Activated T-helper 2 cell treated with anti-CD3 and anti-CD28 coated beads, Interferon-gamma antibody, Interleukin-2, Interleukin-4, amounts not matched to agents 10 μg/mL and 5 μg/mL and 100 μg/mL, durations not matched to agents 14 hours and 24 hours and 36 hours (primary cell): ENCODE measurements at places on chromosomes 7 and 10. TPM values are rescaled to one million over a fixed set of nuclear protein-coding genes. Genes with fewer than 3 reads are reported as not detected.

DNA sequence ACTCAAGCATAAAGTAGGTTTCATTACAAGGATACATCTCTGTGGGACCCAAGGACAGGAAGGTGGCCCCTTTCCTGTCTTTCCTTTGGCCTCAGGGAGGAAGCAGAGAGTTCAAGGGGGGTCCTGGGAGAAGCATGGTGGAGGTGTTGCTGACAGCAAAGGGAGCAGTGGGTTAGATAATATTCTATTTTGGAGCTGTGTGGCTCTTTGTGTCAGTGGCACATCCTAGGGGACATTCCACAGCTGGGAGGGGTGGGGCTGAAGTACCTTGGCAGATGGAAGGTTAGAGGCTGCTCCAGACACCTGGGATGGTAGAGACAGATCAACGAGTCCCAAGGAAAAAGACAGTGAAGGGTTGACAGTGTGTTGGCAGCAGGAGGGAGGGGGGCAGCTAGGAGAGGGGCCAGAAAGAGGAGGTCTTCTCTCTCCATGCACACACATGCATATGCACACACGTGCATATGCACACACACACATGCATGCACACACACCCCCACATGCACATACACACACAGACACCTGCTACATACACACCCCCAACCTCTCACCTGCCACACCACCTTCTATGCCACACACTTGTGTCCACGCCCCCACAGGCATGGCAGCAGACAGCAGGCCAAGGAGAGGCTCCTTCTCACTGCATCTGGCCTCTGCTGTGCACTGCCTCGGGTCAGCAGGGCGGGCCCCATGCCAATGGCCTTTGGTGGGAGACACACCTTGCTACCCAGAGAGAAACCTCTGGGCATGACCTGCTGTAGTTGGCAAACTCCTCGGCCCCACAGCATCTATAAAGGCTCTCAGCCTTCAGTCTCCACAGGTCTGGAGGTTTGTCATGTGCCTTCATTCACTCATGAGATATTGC lies 5.6 kb upstream of the POLD2 start:
- no peak overlapping the region for H3K27ac ChIP-seq
- H3K36me3 ChIP-seq: no peaks in the 10 kb centered on the region
- peaks cover 15% of the 10 kb centered on the region for H3K27me3 ChIP-seq
- H3K4me1 ChIP-seq: peaks cover 5% of the 10 kb centered on the region

DNA sequence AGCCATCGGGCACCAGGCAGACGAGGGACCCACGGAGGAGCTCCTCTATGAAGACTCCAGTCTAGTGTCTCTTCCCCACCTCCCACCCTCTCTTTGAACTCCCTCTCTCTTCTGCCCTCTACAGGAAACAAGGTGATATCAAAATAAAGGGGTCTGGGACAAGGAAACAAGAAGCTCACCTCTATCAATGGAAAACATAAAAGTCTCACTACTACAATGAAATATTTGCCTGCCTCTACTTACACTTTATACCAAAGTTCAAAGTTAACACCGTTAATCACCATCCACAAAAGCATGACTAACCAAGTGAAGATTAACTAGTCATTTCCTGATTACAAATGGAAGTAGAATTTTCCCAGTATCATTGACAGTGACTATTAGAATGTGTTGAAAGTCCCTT lies 82.2 kb downstream of the PARD3 start:
- no peak overlapping the region for H3K27ac ChIP-seq
- peaks cover 3% of the 10 kb centered on the region for H3K27me3 ChIP-seq
- no peak for DNase-seq
- H3K36me3 ChIP-seq: no peaks in the 10 kb centered on the region
- no peak overlapping the region for H3K4me3 ChIP-seq
- H3K4me1 ChIP-seq: no peaks in the 10 kb centered on the region

GRCh38 chr7:106190589-106191330 lies 78.6 kb upstream of the SYPL1 start:
- H3K36me3 ChIP-seq: no peaks in the 10 kb centered on the region
- DNase-seq: no peak
- no peak overlapping the region for H3K27ac ChIP-seq
- H3K27me3 ChIP-seq: peaks cover 38% of the 10 kb centered on the region
- no peaks in the 10 kb centered on the region for H3K4me1 ChIP-seq

GRCh38 chr7:134587750-134588149 lies 38.8 kb downstream of the AKR1B15 start:
- H3K27ac ChIP-seq: no peak overlapping the region
- no peak overlapping the region for H3K4me3 ChIP-seq
- H3K36me3 ChIP-seq: no peaks in the 10 kb centered on the region
- no peaks in the 10 kb centered on the region for H3K4me1 ChIP-seq

DNA sequence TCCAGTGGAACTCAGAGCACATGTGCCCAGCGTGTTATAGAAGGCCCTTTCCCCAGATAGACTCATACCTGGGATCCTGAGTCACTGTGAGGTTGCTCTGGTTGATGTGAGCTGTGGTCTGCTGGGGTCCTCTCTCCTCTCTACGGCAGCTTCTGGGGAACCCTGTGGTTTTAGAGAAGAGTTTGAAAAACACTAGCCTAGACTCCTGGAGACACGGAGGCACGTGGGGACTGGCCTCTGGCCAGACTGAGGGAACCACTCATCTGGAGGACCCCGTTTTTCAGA lies 10.3 kb downstream of the ZNF775 start:
- H3K36me3 ChIP-seq: peaks cover 24% of the 10 kb centered on the region
- H3K27me3 ChIP-seq: no peaks in the 10 kb centered on the region
- DNase-seq: no peak

DNA sequence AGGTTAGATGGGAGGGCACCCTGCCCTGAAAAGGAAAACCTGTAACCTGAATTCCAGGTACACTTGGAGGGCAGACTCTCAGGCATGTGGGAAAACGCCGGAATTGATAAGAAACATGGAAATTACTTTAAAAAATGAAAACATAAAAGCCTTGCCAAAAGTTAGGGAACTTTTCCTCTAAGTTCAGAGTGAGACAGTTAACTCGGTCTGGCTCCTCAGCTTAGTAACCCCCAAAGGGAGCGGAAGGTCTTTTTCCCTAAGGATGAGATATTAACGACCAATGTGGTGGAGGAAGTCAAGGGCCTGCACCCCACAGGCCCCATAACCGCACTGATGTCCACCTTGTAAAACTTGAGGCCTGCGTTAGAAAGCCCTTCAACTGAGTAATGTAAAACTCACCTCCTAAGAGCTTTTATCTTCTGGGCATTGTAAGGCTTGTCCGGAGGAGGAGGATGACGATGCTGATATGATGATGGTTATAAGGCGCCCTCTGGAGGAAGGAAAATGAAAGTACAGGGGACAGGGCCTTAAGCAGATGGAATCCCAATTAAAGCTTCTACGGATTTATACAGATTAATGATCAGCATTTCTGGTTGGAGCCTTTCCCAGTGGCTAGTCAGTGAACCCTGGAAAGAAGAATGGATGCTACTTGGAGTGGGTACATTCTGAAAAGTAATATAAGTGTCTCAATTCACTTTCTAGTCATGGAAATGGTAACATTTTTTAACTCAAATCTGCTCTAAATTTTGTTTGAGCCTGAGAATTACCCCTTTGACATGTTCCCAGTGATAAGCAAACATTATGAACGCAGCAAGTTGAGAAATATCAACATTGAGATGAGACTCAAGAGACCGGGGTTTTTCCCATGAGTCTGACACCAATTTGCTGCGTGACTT lies 694 bp downstream of the COL1A2 start:
- peak overlapping the region; percentile 70 for H3K4me3 ChIP-seq
- DNase-seq: peak; percentile 35
- H3K27ac ChIP-seq: no peak overlapping the region
- peaks cover 23% of the 10 kb centered on the region for H3K4me1 ChIP-seq
- no peaks in the 10 kb centered on the region for H3K36me3 ChIP-seq

- no peak for DNase-seq
- no peak overlapping the region for H3K4me3 ChIP-seq
- H3K4me1 ChIP-seq: peaks cover 29% of the 10 kb centered on the region
Observed at GRCh38 chr7:75591467-75592255, 99.5 kb downstream of the SPDYE5 start.

Gene PDK4
- total RNA-seq: not detected in 2 replicates

DNA sequence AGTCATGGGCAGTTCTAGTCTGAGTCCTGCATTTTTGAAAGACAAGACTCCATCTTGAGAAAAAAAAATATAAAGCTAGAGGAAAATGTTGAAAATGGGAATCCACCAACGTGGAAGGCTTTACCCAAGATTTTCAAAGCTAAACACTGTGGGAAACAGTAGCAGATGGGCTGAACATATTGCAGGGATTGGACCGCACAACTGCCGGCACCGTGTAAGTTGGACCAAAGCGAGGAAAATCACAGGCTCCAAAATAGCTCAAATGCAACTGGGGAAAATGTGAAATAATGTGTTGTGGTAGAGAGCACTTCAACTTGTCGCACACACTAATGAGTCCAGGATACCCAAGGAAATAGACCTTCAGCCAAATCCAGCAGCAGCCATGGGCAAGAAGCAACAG lies 26.4 kb upstream of the ADRB1 start:
- no peak for DNase-seq
- no peaks in the 10 kb centered on the region for H3K4me1 ChIP-seq
- H3K27ac ChIP-seq: no peak overlapping the region
- H3K27me3 ChIP-seq: peaks cover 52% of the 10 kb centered on the region
- no peaks in the 10 kb centered on the region for H3K36me3 ChIP-seq

GRCh38 chr7:38368191-38368605 lies 94.8 kb upstream of the TARP start:
- peaks cover 48% of the 10 kb centered on the region for H3K4me1 ChIP-seq
- no peaks in the 10 kb centered on the region for H3K27me3 ChIP-seq
- DNase-seq: peak; percentile 67

DNA sequence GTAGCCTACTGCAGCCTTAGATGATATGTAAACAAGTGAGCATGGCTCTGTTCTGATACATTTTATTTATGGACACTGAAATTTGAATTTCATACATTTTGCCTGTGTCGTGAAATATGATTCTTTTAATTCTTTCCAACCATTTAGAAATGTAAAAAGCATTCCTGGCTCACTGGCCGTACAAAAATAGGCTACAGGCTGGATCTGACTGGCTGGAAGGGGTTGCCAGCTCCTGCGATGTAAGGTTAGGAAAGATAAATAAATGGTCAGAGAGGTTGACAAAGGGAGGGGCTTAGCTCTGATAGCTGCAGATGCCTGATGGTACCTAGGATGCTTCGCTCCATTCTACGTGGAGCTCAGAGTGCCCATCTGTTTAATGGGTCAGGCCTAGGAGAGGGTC lies 3.4 kb downstream of the ADCYAP1R1 start:
- no peak overlapping the region for H3K4me3 ChIP-seq
- H3K27me3 ChIP-seq: peaks cover 29% of the 10 kb centered on the region
- H3K27ac ChIP-seq: no peak overlapping the region
- DNase-seq: no peak
- no peaks in the 10 kb centered on the region for H3K4me1 ChIP-seq

DNA sequence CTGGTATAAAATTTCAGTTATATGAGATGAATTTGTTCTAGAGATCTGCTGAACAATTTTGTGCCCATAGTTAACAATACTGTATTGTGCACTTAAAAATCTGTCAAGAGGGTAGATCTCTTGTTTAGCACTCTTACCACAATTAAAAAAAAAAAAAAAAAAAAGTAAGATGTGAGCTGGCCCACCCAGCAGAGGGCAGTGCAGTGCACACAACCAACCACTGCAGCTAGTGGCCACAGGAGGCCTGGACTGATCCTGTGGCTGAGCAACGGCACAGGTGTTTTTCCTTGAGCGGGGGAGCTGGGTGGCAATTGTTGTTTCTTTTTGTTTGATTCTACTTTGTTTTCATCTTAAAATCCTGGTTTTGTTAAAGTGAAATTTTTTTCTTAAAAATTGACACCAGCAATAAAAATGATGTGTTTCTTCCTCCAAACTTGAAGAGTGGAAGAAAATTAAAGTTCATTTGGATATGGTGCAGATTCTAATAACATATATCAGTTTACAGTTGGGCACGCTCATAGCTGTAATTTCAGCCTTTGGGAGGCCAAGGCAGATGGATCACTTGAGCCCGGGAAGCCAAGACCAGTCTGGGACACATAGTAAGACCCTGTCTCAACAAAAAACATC lies 171.1 kb upstream of the TBX20 start:
- no peak overlapping the region for H3K27ac ChIP-seq
- H3K36me3 ChIP-seq: no peaks in the 10 kb centered on the region
- peak; percentile 25 for DNase-seq
- peaks cover 1% of the 10 kb centered on the region for H3K4me1 ChIP-seq
- no peak overlapping the region for H3K4me3 ChIP-seq
- H3K27me3 ChIP-seq: peaks cover 10% of the 10 kb centered on the region

- H3K4me3 ChIP-seq: peak overlapping the region; percentile 14
- peaks cover 30% of the 10 kb centered on the region for H3K27me3 ChIP-seq
- no peaks in the 10 kb centered on the region for H3K36me3 ChIP-seq
Observed at GRCh38 chr7:150988230-150989226, 2.3 kb upstream of the NOS3 start.

DNA sequence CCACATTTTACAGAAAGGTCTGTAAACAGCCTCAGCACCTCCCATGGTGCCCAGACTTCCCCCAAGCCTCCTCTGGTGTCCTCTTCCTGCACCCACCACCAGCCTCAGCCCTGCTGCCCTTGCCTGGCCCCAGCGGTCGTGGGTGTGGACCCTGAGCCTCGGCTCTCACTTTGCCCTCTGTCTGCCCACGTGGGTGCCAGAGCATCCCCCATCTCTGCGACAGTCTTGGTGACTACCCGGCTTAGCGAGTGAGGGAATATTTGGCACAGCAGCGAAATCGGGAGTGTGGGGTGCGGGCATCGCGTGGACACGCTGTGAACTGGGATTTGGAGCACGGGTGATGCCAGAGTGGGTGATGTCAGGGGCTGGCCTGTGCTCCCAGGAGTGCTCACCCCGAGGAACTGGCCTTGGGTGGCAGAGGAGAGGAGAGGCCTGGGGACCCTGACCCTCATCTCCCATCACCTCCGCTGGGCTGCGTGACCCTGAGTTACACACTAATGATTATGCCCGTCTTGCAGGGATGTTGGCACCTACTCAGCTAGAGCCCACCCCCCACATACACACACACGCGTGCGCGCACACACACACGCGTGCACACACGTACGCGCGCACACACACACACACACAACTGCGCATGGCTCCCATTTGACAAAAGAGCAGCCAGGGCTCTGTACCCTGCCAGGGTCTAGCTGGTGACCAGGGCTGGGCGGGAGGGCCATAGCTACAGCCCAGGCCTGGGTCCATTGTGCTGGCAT lies 8.7 kb downstream of the ELFN1 start:
- H3K4me3 ChIP-seq: no peak overlapping the region
- H3K27me3 ChIP-seq: peaks cover 7% of the 10 kb centered on the region
- DNase-seq: no peak
- H3K36me3 ChIP-seq: no peaks in the 10 kb centered on the region
- no peaks in the 10 kb centered on the region for H3K4me1 ChIP-seq

DNA sequence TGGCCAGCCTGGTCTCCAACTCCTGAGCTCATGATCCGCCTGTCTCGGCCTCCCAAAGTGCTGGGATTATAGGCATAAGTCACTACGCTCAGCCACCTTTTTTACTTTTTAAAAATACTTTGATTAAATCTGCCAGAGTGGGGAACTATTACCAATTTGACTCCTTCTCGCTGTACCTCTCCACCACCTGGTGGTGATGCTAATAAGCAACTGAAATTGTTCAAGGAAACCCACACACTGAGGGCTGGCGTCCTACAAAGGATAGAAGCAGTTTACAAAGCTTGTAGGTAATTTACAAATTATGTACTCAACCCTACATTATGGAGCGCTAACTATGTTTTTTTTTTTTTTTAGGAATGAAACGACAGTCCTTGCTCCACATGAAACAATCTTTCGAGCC lies 111.1 kb downstream of the CPED1 start:
- no peaks in the 10 kb centered on the region for H3K4me1 ChIP-seq
- no peak for DNase-seq
- no peaks in the 10 kb centered on the region for H3K36me3 ChIP-seq
- peaks cover 22% of the 10 kb centered on the region for H3K27me3 ChIP-seq
